ENCODE measurements at places on chromosomes 3 and 15.

DNA sequence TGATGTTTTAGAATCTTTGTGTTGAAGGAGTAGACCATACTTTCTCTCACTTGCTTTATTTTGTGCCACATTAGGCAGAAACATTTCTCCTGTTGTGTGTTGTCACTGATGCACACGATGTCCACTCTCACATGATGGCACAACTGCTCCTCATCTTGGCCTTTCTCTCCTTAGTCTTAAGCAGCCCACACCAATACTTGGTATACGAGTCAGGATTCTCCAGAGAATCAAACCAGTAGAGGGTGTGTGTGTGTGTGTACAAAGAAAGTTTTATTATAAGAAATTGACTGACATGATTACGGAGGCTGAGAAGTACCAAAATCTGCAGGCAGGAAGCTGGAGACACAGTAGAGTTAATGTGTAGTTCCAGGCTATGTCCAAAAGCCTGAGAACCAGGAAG is 187.1 kb downstream of the ALCAM start:
- DNase-seq: no peak

GRCh38 chr3:197554562-197555280 is 1.0 kb downstream of the BDH1 start:
- peak; percentile 86 for DNase-seq

GRCh38 chr3:148992027-148992634 is 791 bp downstream of the GYG1 start:
- DNase-seq: no peak

- no peak for DNase-seq
These were observed 4.2 kb downstream of the VPS39 start for GRCh38 chr15:42203891-42204290.

DNA sequence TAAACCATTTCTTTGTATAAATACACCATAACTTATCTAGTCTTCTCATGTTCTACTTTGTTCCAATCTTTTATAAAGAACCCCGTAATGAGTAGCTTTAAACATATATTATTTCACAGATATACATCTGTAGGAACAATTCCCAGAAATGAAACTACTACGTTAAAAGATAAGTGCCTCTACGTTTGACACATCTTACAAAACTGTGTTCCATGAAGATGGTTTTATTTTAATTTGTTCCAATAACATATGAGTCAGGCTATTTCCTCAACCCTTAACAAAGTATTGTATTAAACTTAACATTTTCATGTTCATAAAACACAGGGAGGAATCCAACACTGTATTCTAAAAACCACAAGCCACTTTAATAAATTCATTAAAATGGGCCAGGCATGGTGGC is 52.9 kb downstream of the TRPM7 start:
- no peak for DNase-seq

GRCh38 chr15:58957101-58957973 is 23.9 kb upstream of the SLTM start:
- DNase-seq: peak; percentile 61

DNA sequence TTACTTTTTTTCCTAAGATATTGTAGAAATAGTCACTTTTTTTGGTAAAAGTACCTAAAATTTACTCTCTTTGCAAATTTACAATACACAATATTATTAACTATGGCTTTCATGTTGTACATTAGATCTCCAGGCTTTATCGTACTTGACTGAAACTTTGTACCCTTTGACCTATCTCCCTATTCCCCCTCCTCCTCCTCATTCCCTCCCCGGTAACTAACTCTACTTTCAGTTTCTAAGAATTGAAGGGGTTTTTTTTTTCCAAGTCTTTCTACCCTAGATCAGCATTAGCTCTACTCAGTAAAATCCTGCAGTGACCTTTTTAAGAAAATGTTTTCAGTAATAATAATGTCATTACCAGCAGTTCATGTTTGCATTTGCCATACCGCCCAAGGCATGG is 10.1 kb downstream of the HACL1 start:
- no peak for DNase-seq

DNA sequence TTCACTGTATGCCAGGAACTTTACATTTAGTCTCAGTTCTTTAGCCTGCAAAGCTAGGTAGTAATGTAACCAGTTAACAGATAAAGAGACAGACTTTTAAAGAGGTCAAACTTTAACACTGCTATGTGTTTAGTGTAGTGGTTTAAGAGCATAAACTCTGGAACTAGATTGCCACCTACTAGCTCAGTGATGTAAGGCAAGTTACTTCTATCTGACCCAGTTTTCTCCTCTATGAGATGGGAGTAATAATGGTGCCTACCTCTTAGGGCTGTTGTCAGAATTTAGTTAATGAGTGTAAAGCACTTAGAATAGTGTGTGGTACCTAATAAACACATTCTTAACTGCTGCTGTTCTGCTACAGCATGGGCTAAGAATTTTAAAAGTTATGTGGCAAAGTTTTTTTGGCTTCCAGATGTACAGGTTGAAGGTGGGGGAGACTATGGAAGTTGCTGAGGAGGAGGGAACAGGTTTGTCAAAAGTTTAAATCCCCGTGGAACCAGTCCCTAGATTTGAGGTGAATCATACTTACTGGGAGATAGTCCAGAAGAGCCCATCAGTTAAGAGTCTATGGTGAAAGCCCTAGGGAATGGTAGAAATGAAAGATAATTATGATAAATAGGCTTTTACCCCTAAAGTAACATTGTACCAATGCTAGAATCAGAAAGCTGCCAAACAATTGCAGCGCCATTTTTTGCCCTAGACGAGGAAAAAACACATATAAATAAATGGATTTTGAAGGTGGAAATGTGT is 13.9 kb downstream of the TSC22D2 start:
- DNase-seq: no peak

DNA sequence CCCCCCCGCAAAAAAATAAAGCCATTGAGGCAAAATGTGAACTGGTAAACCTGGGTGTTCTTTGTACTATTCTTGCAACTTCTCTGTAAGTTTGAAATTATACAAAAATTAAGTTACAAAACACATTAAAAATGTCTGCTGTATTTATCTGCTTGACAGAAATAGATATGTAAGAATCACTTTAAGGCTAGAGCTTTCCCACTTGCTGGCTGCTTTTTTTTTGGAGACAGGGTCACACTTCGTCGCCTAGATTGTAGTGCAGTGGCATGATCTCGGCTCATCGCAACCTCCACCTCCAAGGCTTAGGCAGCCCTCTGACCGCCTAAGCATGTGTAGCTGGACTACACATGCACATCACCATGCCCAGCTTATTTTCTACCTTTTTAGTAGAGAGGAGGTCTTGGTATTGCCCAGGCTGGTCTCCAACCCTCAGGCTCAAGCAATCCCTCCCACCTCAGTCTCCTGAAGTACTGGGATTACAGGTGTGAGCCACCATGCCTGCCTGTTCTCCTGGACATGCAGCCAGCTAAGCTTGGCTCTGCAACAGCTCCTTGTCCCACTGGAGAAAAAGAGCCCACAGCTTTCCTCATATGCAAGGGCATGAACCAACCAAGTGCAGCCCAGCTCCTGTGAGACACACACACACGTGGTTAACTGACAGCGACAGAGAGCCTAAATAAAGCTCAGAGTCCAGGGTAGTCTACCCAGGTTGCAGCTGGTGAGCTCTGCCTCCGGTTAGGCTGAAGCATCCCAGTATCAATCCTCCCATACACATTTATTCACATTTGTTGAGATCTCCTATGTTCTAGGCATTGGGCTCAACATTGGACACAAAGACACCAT is 4.5 kb downstream of the RPS17 start:
- no peak for DNase-seq

DNA sequence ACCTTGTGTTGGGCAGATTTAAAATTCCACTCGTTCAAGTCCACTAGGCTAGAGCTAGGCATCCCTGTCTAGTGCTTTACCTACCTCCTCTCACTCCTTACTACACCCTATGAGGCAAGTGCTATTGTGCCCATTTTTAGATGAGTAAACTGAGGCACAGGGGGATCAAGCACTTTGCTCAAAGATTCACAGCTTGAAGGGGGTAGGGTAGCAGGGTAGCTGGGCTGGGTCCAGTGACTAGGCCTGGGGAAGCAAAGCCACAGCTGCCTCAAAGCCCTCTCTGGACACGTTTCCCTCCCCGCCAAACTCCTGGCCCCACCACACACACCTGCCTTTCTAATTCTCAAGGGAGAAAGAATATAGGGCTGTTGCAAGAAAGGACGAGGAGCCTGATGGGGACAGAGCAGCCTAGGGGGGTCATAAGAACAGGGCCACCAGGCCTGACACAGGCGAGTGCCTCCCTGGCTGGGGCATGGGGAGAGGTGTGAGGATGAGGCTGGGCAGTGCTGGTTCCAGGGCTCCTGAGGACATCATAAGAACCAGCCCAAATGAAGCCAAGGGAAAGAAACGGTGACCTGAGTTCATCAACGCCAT is 34.8 kb upstream of the SFMBT1 start:
- no peak for DNase-seq

DNA sequence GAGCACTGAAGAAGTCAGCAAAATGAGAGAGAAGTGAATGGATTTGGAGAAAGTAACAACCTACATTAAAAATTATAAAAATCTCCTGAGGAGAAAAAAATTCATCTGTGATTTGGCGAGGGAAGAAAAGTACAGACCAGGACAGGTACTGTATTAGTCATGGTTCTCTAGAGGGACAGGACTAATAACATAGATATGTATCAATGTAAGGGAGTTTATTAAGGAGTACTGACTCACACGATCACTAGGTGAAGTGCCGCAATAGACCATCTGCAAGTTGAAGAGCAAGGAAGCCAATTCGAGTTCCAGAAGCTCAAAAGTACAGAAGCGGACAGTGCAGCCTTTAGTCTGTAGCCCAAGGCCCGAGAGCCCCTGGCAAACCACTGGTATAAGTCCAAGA is 1004.4 kb upstream of the ALCAM start:
- DNase-seq: no peak

GRCh38 chr3:42665050-42665878 is 11.8 kb downstream of the ZBTB47 start:
- DNase-seq: no peak

GRCh38 chr15:85780225-85780985 is 14.3 kb downstream of the KLHL25 start:
- no peak for DNase-seq

DNA sequence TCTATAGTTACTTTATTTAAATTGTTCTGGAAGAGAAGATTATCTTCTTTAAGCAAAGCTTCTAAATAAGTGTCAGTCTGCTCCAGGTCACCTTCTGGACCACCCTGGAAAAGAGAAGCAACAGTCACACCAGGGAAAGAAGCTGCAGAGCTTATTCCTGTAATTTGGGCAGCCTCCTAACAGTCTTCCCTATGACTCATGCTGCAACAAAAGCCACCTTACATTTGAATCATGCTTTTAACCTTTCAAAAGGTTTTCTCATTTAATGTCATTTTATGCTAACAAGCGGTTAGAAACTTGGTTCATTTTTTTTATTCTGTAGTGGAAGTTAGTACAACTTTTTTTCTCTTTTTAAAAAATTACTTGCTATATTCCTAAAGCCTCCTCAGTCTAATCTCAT is 5.3 kb upstream of the GUCA1C start:
- no peak for DNase-seq

- no peak for DNase-seq
These were observed 8.4 kb downstream of the MYO1E start for GRCh38 chr15:59364248-59364647.

DNA sequence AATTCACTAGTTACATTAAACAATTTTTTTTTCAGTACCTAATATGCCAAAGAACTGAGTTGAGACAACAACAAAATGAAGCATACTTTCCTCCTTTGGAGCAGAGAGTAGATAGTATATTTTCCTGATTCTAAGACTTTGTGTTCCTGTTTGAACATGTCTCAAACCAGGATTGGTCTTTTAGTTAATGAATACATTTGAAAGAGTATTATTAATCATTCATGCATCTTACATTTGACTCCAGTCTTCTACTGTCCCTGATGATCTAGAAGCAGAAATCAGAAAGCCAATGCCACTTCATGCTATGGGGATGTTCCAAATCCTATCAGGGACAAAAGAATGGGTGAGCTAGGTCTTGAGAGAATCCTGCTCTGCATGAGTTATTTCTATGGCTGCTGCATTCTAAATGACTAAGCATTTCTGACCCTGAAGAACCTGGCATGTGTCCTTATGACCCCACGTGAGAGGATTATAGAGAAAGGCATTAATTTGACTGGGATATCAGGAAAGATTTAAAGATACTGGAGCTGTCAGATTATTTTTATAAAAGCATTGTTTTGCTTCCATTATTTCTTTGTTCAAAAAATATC is 32.9 kb upstream of the MBNL1 start:
- DNase-seq: no peak

DNA sequence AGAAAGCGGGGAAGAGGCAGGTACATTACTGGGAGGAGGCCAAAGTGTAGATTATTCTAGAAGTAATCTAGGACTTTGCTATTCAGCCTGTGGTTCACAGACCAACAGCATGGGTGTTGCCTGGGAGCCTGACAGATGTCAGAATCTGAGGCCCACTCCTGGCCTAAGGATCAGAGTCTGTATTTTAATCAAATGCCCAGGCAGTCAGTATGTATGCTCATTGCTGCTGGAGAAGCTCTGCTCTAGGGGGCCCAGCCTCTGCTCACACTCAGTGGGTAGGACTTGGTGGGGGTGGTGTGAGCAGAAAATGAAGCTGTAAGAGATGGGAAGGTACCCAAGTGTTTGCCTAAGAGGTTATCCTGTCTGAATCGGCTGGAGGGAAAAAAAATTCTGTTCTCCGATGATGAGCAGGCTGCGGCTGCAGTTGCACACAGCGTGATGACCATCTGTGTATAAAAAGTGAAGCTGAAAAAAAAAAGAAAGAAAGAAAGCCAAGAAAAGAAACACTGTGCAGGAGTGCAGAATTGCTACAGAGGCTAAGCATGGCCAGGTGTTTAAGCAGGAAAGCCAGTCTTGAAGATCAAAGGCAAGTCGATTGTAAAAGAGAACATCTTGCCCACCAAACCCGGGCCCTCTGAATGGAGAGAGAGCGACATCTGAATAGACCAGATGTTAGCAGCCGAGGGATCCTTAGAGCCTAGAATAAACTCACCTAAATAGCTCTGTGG is 65.2 kb downstream of the EIF4E3 start:
- no peak for DNase-seq

DNA sequence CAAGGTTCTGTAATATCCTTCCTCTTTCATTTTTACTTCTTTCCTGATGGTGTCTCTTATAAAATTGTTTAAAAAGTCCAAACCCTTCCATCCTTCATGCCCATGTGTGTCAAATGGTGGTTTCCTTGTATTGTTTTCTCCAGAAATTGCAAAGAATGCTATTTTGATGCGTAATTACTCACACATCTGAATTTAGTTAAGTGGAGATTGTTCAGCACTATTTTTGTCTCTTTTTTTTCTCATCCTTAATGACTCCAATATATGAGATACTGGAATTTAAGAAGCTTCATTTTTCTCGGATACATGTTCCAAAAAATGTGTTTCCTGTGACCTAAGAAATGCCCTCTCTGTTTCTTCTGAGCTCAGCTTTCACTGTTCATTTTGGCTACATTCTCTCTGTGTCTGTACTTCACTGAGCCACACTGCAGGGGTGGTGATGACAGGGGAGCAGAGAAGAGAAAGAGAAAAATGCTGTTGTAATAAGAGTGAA is 799.8 kb downstream of the DIPK2A start:
- no peak for DNase-seq

GRCh38 chr3:184571750-184572377 is 10.3 kb downstream of the EPHB3 start:
- DNase-seq: no peak

GRCh38 chr3:10363935-10364334 is 43.0 kb upstream of the SEC13 start:
- DNase-seq: no peak

- DNase-seq: no peak
These were observed 85.3 kb downstream of the PIK3R4 start for GRCh38 chr3:130661140-130661891.

- no peak for DNase-seq
These were observed 142.7 kb downstream of the GHSR start for GRCh38 chr3:172305552-172305951.

GRCh38 chr3:115792206-115792955 is 169.1 kb downstream of the GAP43 start:
- DNase-seq: peak; percentile 75

- DNase-seq: no peak
These were observed 6.2 kb upstream of the ZNF619 start for GRCh38 chr3:40470701-40471100.
